Astrocyte of the spinal cord (primary cell): ENCODE measurements at places on chromosomes 11 and 22.
A peak's percentile ranks its signal among the peaks of the same experiment; 100 is the strongest.

- DNase-seq = no peak
Measured at GRCh38 chr11:72577271-72577721, 96.9 kb downstream of the PDE2A start.

- DNase-seq = no peak
Measured at GRCh38 chr11:34346551-34346950, 11.3 kb downstream of the ABTB2 start.

DNA sequence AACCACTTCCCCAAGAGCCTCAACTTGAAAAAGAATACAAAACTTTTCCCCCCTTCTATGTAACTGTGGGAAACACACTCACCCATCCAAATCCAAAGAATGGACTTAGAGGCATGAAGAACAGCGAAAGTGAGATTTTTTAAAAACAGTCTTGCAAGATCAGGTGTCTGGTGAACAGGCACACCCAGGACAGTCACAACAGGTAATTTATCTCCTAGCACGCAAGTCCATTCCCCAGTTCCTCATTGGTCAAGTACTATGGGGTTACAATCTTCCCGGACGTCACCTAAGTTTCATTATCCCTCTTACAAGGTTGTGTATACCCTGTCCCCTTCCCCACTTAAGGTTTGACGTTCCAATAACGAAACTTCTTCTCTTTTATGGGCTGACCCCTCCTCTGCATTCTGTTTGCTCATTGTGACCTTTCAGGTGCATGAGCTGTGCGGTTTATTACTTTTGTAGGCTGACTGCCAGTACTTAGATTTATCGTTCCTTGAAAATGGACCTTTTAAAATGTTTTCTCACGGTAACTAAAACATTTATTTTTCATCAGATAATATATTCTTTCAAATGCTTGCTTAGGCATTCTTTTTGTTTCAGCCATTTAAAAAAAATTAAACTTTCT, 1401.9 kb downstream of the FAM181B start:
- no peak for DNase-seq

- no peak for DNase-seq
Measured at GRCh38 chr11:124012697-124013096, at the start of gene OR10G4. Gene OR10G4, plus strand, starts transcription at chr11:124012997. Its CDS starts 2,578 bp downstream, at chr11:124015575.

- no peak for DNase-seq
Measured at GRCh38 chr11:117815262-117815803, 9.2 kb downstream of the FXYD2 start.

DNA sequence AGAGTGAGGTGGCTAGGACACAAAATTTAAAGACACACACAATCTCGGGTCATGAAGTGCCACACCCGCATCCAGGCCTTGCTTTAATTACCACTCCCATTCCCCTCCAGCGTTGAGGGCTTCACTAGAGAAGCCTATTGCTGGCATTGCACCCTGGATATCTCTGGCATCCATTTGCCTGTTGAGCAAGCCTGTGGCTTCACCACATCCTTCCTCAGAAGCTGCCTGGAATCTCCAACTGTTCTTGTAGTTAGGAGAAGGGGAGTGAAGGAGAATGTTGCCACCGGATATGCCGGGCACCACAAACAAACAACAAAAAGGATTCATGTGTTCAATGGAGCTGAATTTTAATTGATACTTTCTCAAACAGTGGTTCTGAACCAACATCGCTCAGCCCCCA, 34.4 kb upstream of the RCN1 start:
- peak; percentile 50 for DNase-seq

DNA sequence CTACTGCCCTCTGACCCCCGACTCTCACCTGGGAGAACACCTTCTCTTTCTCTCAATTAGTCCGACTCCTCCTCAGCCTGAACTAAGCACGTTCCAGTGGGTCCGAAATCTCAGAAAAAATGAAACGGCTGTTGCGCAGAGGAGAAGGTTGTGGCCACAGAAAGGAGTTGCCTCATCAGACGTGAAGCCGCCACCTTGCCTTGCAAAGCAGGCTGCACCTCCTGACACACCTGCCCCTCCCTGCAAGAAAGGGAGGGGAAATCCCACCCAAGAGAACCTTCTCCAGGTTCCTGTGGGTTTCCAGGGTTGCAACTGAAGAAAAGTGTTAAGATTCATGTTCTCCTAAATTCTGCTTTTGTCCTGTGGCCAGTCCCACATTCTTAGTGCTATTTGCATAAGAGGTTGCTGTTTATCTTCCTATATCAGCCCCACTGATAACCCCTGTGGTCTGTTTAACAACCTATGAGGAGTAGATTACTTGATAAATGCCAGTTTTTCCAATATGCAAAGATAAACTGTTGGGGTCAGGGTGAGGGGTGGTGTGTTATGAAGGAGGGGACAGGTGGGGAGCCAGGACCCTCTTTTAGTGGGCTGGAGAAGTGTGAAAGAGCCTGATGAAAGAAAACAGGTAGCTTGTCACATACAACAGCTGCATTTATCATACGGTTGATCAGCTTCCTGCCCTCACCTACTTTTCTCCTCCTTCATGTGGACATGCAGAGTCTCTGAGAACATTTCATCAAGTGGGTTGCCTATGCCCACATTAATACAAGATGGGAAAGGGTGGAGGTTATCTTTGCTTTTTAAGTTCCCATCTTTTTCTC, 18.2 kb downstream of the ZBTB16 start:
- DNase-seq = no peak

DNA sequence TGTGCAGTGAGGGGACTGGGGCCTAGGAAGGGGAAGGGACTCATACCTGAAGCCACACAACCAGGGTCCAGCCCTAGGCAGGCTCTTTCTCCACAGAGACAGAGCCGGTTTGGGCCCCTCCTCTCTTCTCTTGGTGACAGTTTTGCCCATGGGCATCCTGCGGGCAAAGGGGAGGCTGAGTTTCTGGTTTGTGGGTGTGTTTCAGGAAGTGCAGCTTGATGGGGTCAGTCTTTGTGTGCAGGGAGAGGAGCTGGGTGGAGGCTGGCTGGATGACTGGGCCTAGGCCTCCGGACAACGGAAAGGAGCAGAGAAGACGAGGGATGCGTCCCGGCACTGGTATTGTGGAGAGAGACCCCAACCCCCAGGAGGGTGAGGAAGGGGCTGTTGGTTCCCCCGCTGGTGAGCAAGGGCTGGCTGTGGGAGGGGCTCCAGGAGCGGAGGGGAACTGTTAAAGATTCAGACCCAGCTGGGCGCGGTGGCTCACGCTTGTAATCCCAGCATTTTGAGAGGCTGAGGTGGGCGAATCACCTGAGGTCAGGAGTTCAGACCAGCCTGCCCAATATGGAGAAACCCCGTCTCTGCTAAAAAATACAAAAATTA, 23.4 kb upstream of the CELSR1 start:
- no peak for DNase-seq
